ENCODE measurements at places on chromosomes 4 and X.

DNA sequence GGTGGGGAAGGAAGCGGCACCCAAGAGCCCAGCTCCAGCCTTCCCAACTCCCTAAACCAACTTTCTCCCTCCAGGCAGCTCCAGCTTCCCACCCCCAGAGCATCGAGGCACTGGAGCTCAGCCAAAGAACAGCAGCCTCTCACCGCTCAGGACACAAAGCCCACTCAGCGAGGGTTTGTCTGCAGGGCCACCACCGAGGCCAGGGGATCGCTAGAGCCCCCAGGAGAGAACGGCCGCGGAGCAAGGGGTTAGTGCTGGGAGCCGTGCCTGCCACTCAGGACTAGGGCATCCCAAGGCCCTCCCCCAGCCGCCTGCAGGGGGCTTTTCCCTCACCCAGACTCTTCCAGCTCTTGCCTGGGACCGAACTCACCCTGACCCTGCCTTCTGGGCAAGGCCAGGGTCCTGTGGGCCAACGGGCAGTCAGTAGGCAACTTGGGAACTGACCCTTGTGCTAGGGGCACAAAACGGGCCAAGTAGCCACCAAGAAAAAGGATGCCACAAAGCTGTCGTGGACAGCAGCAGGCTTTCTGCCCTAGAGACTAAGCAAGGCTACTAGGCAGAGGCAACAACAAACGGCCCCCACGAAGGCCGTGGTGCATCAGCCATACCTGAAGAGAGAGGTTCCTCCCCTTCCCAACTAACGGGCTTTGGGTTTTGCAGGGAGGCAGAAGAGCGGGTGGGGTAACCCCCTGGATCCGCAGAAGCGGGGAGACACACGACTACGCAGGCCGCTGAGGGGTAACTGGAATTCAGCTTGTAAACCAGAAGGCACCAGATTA, 2.3 kb downstream of the HCFC1 start:
- no peak for DNase-seq

- DNase-seq = peak; percentile 75
These were observed 737 bp downstream of the FGF2 start for GRCh38 chr4:122827258-122827878.

DNA sequence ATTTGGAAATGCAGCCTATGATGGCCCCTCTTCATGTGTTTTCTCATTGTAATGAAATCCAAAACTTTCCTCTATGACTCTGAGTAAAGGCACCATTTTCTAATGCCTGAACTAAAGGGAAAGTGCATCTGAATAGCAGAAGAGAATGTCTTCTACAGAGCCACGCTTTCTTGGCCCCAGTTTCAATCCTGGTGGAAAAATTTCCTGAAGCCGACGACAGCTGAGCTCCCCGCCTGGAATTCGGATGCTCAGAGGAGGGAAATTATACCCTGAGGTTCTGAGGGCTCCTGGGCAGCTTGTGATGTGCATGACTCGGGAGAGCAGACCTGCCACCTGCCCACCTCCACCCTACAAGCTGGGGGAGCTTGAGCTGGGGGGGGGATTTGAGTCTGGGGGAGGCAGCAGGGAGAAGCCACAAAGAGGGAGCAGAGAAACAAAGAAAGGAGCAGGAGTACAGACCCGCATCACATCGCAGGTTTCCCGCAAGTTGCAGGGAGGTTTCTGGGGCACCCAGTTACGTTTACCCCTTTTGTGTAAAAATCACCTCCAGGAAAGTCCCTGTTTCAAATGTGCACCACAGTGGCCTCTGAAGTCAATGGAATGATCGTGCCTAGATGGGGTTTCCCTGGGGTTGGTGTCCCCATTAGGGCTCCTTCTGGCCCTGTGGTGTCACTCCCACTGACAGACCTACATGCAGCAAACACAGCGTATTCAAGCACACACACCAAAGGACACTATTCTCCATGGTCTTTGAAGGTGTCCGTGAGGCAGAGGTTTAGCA, 145.6 kb upstream of the RBPJ start:
- no peak for DNase-seq

DNA sequence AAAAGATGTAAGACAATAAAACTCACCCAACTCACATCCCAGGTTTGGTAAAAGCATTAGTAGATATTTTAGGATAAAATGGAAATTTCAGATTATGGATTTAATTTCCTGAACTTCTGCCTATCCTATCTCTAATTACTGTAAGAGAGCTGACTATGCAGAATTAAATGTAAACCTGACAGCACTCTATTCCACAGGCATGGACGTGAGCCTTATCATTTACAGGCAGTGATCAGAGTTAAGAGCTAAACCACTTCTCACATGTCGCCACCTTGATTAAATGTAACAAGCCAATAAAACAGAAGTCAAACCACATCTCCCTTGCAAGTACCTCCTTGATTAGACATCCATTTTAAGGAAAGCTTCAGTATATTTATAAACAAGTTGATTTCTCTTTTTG, 97.5 kb upstream of the CBR4 start:
- DNase-seq = no peak

- no peak for DNase-seq
These were observed 1653.5 kb upstream of the AGA start for GRCh38 chr4:179095585-179096221.

DNA sequence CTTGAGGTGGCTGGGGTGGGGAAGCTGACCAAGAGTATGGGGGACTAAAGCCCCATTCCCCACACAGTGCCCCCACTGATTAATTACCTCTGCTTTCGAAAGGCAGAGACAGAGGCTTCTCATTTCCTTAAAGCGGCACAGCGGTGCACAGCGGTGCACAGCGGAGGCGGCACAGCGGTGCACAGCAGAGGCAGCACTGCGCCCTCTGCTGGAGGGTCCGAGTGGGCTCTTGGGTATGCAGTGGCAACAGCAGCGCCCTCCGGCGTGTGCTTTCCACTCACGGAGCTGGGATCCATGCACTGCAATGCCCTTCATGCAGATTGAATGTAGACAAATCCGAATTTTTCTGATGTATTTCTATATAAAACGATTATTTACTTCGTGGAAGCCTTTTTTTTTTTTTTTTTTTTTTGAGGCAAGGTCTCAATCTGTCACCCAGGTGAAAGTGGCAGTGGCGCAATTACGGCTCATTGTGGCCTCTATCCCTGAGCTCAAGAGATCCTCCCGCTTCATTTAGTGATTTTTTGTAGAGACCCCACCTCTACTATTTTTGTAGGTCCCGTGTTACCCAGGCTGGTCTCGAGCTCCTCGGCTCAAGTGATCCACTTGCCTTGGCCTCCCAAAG, 19.7 kb upstream of the PRPS2 start:
- DNase-seq = no peak

- no peak for DNase-seq
These were observed 70.7 kb downstream of the ANKRD50 start for GRCh38 chr4:124641715-124642381.

DNA sequence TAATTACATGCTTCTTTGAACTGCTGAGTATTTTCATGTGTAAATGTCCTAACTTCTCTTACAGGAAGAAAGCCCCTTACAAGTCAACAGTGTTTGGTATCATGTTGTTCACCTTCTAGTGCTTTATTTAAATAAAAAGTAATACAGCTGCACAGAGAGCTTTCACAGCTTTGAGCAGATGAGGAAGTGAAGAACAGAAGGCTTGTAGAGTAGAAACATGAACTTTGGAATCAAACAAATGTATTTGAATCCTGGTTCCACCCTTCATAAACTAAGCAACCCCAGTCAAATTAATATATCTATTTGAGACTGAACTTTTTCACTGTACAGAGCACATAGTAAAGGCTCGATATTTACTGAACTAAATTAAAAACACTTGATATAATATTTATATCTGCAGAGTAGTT, 120.5 kb downstream of the CAMK2D start:
- DNase-seq = no peak

DNA sequence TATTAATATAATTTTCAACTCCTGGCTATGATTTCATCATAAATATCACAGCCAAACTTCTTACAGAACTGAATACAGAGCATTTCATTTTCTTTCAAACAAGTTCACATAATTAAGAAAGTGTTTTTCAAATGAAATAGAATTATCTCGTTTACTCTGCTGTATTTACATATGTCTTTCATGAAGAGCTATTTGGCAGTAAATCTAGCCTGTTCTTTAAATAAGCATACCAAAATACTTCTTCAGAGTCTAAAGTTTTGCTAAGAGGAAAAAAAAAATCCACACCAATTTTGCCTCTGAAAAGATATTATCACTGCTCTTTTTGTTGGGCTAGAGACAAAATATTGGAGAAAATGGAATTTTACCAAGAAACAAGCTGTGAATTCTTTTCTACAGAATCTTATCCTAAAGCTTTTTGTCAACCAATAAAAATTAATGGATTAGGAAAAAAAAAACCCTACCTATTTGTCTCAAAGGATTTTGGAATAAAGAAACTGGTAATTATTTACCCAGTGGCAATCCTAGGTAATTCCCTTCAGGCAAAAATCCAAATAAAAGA, 287.9 kb upstream of the NR3C2 start:
- DNase-seq = no peak

DNA sequence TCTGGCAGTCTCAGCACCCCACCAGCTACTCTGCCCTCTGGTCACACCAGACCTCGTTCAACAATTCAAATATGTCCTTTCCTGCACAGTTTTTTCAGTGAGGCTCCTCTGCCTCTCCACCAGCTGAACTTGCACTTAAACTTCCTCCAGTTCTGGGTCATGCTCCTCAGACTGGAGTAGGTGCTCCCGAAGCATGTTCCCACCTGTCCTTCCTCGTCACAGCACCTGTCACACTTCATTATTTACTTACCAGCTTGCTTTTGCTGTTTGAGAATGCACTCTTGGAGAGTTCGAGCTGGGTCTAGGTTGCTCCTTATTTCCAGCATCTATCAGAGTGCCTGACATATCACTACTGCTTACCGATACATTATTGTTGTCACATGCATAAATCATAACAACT, 144.8 kb upstream of the TTC29 start:
- DNase-seq = no peak

GRCh38 chrX:7059214-7059838, 88.2 kb upstream of the STS start:
- DNase-seq = no peak

DNA sequence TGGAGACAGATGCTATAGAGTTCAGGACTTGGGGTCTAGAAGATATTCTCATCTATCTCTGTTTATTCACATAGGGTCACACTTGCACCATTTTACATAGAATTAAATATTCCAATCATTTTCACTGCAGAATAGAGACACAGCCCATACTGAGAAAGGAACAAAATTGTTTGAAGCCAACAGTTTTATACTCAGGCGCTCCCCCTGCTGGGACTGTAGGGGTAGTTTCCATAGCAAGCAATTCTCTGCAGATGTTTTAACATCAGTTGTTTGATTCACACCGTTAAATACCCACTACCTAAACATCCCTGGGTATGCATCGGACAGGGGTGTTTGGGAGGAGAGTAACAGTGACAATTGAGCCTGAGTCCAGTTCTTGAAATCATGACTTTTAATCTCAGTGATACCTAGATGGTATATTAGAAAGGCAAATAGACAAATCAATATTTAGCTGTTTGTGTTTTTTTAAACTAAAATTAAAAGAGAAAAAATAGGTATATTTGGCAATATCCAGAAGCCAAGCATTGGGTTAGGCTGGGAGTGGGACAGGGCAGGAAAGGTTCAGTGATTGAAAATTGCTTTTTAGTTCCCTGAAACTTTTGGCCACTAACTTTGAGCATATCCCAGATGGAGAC, 33.8 kb downstream of the LONRF3 start:
- DNase-seq = no peak

- DNase-seq = no peak
These were observed 6.0 kb downstream of the GALNT7 start for GRCh38 chr4:173174594-173175012.

DNA sequence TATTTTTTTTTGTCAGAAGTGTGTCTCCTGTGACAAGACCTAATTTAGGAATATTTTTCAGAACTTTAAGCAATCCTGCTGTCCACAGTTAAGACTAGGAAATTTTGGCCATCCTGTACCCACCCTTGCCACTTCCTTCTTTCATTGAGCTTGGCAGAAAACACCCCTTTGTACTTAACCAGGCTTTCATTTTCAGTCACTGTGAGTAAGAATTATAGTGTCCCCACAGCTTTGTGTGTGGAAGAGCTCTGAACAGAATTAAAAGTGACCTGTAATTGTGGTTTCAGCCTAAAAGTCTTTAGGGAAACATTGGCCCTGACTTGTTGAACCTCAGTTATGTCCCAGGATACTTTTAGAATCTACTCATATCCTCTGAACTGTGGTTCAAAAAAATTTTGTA, 153.7 kb upstream of the BMP3 start:
- no peak for DNase-seq

GRCh38 chr4:158203436-158203835, 6.8 kb upstream of the TMEM144 start:
- DNase-seq = no peak

GRCh38 chr4:6222761-6223292, 22.5 kb upstream of the JAKMIP1 start:
- peak; percentile 31 for DNase-seq

DNA sequence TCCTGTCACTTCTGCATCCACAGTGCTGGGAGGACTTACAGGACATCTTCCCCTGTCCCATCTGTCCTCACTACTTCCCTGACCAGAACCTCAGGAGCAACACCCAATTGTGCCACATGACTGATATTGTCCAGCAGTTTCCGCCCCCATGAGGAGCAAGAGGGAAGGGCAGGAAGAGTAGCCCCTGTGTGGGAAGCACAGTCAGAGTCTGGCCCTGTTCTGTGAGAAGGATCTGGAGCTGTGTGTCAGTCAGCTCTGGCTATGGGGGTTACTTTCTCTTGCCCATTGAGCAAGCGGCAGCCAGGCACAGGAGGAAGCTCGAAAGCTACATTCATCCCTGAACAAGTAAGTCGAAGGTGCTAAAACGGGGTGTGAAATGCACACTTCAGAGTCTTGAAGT, 14.8 kb upstream of the TRIM60 start:
- DNase-seq = no peak

- no peak for DNase-seq
These were observed 10.0 kb downstream of the SLC2A9 start for GRCh38 chr4:10011277-10011676.

- DNase-seq = no peak
These were observed 19.4 kb upstream of the RAB40A start for GRCh38 chrX:103538728-103539127.

DNA sequence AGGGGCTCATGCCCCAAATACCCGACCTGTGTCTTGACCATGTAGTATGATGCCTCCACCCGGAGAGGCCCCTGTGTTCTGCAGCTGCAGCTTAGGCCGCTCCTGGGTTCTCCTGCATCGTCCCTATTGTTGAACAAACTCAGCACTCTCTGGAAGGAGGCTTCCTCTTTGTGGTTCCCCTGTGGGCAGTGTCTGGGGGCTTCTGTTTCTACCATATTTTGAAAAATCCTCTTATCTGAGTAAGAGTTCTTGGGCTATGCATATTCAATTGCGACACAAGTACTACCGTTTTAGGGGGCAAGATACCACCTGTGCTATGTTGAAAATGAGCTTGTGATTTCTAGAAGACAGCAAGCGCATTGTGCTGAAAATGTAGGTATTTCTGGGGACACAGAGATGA, 276.6 kb downstream of the DHRSX start:
- DNase-seq = no peak

GRCh38 chr4:165222651-165222994, 15.3 kb downstream of the KLHL2 start:
- no peak for DNase-seq

Measured in ascending aorta (tissue), 2 donors.